ENCODE measurements at places on chromosomes 4 and X.

GRCh38 chrX:118980761-118981160, 6.3 kb downstream of the LONRF3 start:
- DNase-seq, result no peak

GRCh38 chrX:105697984-105698781, 124.2 kb upstream of the NRK start:
- no peak for DNase-seq

DNA sequence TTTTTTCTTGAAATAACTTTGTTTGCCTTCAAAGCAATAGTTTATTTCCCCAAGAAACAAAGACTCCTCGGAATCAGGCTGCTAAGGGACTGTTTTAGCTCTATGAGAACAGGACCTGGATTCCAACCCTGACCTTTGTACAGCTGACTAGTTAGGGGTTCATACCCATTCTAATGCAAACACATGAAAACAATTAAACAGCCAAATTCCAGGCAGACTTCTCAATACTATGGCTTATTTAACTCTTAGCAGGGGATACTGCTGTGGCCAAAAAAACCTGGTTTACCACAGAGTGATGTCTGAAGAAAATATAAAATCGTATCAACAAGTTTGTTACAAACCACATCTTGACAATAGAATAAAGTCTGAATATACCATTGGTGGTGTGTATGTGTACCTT, 129.6 kb upstream of the INTU start:
- DNase-seq, result no peak

DNA sequence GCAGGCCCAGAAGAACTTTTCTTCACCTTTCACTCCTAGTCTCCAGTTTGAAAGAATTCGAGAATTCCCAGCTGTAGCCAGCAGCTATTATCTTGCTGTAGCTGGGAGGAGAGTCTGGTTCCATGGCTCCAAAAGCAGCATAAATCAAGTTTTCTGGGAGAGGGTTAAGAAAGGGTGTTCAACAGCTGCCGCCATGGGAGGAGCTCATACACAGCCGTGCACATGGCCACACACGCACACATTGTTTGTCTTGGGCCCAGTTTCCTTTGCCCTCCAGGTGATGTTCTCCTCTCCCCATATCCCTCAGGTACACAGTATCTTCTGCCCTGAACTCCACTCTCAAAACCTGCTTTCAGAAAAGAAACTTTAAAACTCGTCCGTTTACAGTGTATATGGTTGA, 4.1 kb upstream of the GPC3 start:
- no peak for DNase-seq

GRCh38 chrX:7149411-7149810, 1.5 kb upstream of the PUDP start:
- DNase-seq, result peak; percentile 45

DNA sequence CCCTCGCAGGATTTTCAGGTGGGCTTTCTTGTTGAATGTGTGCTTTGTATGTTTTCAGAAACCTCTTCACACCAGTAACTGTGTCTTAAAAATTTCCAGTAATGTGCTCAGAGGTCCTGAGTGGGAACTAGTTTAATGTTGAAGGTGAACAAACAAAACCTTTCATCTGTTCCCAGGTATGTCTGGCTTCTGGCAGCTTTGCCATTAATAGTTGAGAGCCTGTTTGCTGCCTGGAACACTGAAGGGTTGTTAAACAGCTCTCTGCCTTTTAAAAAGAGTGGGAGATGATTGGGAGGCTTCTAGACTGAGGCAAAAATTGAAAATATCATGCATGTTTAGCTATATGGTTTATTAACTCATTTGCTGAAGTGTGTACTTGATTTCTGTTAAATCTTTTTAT, 161.2 kb upstream of the AGTR2 start:
- DNase-seq, result no peak

- no peak for DNase-seq
Observed at GRCh38 chr4:134200811-134201215, 776 bp downstream of the PABPC4L start.

GRCh38 chr4:183426507-183426906, 17.9 kb upstream of the CDKN2AIP start:
- DNase-seq, result no peak

DNA sequence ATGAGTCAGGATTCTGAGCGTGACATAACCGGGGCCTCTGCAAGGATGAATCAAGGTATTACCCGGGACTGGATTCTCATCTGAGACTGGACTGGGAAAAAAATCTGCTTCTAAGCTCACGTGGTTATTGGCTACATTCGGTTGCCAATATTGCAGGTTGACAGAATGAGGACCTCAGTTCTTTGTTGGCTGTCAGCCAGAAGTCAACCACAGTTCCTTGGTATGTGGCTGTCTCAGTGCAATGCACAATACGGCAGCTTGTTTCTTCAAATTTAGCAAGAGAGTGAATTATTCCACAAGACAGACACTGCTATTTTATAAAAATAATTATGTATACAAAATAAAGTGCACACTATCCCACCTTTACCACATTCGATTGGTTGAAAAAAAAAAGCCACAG, 424.2 kb downstream of the KLHL4 start:
- peak; percentile 44 for DNase-seq

GRCh38 chrX:138756234-138756633, 44.7 kb upstream of the FGF13 start:
- no peak for DNase-seq

GRCh38 chr4:165580351-165580905, 201.6 kb downstream of the CPE start:
- DNase-seq, result no peak

DNA sequence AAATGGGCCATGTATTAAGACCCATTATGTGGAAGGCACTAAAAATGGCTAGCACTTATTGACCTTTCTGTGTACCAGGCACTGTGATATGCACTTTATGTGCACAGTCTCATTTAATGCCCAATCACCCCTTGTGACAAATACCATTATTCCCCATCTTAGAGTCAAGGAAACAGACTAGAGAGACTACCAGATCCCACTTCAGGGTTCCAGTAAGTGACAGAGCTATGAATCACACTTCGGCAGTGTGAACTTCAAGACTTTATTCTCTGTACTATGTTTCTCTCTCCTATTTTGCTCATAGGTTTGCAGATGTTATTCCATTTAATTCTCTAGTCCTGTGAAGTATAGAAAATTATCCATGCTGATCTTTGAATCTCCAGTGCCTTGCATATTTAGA, 107.0 kb downstream of the NFKB1 start:
- DNase-seq, result no peak

GRCh38 chr4:141913928-141914327, 277.5 kb downstream of the IL15 start:
- peak; percentile 28 for DNase-seq

GRCh38 chr4:147492761-147493160, 11.9 kb downstream of the EDNRA start:
- no peak for DNase-seq

DNA sequence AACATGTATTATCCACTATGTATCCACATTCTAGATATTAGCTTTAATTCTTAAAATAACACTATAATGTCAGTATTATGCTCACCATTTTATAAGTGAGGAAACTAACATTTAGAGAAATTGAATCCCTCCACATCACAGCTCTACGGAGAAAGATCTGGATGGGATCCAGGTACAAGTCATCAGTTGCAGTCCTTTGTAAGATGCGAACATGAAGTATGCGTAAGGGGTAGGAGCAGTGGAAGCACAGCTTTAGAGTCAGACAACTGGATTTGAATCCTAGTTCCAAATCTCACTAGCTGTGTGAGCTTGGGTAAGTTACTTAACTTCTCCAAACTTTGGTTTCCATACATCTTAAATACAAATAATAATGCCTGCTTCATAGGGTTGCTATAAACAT, 162.5 kb downstream of the ATP10D start:
- no peak for DNase-seq

- DNase-seq, result no peak
Observed at GRCh38 chr4:160020804-160021203, 917.9 kb downstream of the RAPGEF2 start.

DNA sequence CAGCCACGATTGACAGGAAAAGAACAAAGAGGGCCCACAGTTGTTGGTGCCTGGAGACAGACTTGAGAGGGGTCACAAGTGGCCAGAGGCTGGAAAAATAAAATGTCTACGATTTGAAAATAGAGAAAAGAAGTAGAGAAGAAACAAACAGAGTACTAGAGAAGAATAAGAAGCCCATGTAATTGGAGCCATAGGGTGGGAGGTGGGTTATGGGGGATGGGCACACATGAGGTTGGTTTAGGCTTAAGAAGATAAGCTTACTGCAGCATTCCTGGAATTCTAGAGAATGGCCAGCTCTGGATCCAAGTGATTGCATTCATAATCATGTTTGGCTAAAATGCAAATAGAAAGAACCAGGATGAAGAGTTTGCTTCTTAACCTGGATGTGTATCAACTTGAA, 210.7 kb downstream of the MAML3 start:
- DNase-seq, result no peak

Data from common myeloid progenitor, CD34-positive (primary cell).